ENCODE measurements at places on chromosomes 11 and 22. TPM values are rescaled to one million over a fixed set of nuclear protein-coding genes. Genes with fewer than 3 reads are reported as not detected.

GRCh38 chr11:75188671-75189070 lies 37.8 kb downstream of the SLCO2B1 start:
- no peaks in the 10 kb centered on the region for H3K27me3 ChIP-seq
- H3K4me1 ChIP-seq, result no peaks in the 10 kb centered on the region
- no peak overlapping the region for H3K4me3 ChIP-seq
- no peak overlapping the region for H3K27ac ChIP-seq
- H3K36me3 ChIP-seq, result no peaks in the 10 kb centered on the region

DNA sequence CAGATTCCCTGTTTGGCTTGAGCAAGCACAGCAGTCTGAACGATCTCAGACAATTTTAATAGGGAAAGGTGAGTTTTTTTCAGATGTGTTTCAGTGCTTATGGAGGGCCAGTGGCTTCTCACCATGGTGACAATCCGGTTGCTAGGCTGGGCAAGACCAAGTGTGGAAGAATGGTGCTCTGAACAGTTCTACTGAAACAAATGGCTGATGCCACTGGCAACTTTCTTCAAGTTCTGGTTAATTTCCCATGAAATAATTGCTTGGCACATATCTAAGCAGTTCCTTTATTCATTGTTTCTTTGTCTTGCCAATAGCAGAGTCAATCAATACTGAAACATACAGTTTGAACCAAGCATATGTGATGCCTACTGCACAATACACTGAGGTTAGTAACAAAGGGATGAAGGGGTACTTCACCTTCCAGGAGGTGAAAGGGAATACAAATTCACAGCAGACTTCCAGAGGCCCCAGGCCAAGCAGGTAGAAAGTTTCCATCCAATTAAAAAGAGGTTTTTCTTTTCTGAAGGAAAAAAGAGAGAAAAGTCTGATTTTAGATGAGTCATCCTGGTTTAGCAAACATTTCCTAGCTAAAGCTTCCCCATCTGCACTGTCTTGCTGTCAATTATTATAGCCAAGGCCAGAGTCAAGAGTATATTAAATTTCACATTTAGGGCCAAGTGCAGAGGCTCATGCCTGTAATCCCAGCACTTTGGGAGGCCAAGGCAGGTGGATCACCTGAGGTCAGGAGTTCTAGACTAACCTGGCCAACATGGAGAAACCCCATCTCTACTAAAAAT lies 21.2 kb upstream of the NDUFC2 start:
- peaks cover 16% of the 10 kb centered on the region for H3K36me3 ChIP-seq
- H3K27me3 ChIP-seq, result no peaks in the 10 kb centered on the region
- no peak overlapping the region for H3K27ac ChIP-seq
- DNase-seq, result no peak
- H3K4me3 ChIP-seq, result no peak overlapping the region

GRCh38 chr11:47485107-47485506 lies 36.2 kb upstream of the RAPSN start:
- H3K4me1 ChIP-seq, result no peaks in the 10 kb centered on the region
- no peaks in the 10 kb centered on the region for H3K27me3 ChIP-seq
- no peak overlapping the region for H3K27ac ChIP-seq
- peaks cover 32% of the 10 kb centered on the region for H3K36me3 ChIP-seq

DNA sequence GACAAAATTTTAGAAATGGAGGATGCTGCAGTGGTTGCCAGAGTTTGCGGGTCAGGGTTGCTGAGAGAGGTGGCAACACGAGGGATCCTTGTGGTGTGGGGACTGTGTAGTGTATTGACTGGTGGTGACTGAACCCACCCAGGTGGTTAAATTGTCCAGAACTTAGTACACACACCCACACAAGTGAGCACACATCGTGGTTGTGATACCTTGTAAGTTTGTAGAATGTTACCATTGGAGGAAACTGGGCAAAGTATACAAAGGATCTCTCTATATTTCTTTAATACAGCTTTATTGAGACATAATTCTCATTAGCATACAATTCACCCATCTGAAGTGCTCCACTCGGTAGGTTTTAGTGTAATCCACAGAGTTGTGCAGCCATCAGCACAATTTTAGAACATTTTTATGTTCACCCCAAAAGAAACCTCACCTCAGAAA lies 56.1 kb downstream of the MED15 start:
- peaks cover 38% of the 10 kb centered on the region for H3K36me3 ChIP-seq
- peaks cover 4% of the 10 kb centered on the region for H3K4me1 ChIP-seq
- no peaks in the 10 kb centered on the region for H3K27me3 ChIP-seq
- H3K4me3 ChIP-seq, result no peak overlapping the region

- no peak overlapping the region for H3K27ac ChIP-seq
- no peaks in the 10 kb centered on the region for H3K36me3 ChIP-seq
- no peaks in the 10 kb centered on the region for H3K4me1 ChIP-seq
- no peak for DNase-seq
- no peak overlapping the region for H3K4me3 ChIP-seq
Observed at GRCh38 chr22:49137206-49137840, 690.4 kb downstream of the BRD1 start.

GRCh38 chr11:64234647-64235379 lies 429 bp downstream of the VEGFB start:
- no peak for DNase-seq
- H3K27me3 ChIP-seq, result no peaks in the 10 kb centered on the region
- H3K36me3 ChIP-seq, result no peaks in the 10 kb centered on the region
- H3K4me1 ChIP-seq, result peaks cover 50% of the 10 kb centered on the region
- H3K27ac ChIP-seq, result 0 out of 2 replicates have a peak overlapping the region, but pooled peaks have one; percentile 33

- no peaks in the 10 kb centered on the region for H3K4me1 ChIP-seq
- H3K27me3 ChIP-seq, result peaks cover 6% of the 10 kb centered on the region
- DNase-seq, result no peak
- no peak overlapping the region for H3K27ac ChIP-seq
Observed at GRCh38 chr11:114472661-114473060, 33.4 kb downstream of the REXO2 start.

DNA sequence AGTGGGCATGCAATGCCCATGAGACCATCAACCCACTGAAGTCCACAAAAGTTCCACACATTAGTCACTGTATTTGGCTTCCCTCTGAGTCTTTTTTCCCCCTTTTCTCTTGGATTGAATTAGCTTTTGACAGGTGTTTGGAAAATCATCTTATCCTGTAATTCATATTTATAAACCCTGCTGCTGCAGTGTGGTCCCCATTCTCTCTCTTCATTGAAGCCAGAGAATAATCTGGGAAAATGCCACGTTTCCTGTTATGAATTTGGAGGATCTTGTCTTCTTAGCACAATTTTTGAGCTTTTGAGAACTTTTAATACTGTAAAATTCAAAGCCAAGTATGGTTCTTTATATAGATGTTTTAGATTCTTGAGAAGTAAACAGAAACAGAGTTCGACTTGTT lies 84.8 kb downstream of the UVRAG start:
- H3K4me1 ChIP-seq, result peaks cover 2% of the 10 kb centered on the region
- H3K4me3 ChIP-seq, result no peak overlapping the region
- H3K27me3 ChIP-seq, result no peaks in the 10 kb centered on the region
- DNase-seq, result no peak
- peaks cover 11% of the 10 kb centered on the region for H3K36me3 ChIP-seq
- no peak overlapping the region for H3K27ac ChIP-seq

GRCh38 chr11:57977709-57978108 lies 46.0 kb upstream of the OR9Q1 start:
- no peak overlapping the region for H3K27ac ChIP-seq
- H3K4me3 ChIP-seq, result no peak overlapping the region
- H3K27me3 ChIP-seq, result no peaks in the 10 kb centered on the region
- H3K4me1 ChIP-seq, result no peaks in the 10 kb centered on the region

DNA sequence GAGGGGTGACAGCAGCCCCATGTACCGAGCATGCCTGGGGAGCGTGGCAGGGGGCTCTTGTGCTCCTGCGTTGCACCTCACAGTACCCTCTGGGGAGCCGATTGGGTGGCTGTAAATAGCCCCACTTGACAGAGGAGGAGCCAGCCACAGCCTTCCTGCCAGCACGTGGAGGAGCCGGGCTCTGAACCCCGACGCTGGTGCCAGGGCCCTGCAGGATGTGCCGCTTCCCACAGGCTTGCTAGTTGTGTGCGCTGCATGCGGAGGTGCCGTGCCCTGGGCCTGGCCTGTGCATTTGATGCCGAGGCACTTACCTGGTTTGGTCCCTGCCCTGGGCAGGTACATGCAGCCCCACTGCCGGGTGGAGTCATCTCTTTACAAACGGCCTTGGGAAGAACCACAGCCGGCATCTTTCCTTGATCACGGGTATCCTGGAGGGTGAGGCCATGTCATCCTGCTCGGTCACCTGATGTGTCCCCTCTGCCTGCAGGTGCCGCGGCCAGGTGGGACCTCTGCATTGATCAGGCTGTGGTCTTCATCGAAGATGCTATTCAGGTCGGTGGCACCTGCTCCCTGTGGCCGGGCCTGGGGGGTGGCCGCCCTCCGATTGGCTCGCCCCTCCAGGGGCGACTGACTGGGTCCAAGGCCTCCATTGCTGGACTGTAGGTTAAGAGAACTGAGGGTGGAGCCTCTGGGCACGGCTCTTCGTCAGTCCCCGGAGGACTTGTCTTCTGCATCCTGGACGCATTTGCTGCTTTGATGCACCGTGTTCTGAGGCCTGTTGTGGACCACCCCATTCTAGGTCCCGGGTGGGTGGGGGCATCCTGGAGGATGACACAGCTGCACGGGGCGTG lies 5.0 kb downstream of the TPCN2 start:
- DNase-seq, result no peak
- H3K4me1 ChIP-seq, result peaks cover 52% of the 10 kb centered on the region
- peaks cover 13% of the 10 kb centered on the region for H3K36me3 ChIP-seq
- peak overlapping the region; percentile 68 for H3K27ac ChIP-seq

- DNase-seq, result no peak
- H3K4me1 ChIP-seq, result no peaks in the 10 kb centered on the region
- no peak overlapping the region for H3K4me3 ChIP-seq
- H3K27me3 ChIP-seq, result no peaks in the 10 kb centered on the region
- H3K27ac ChIP-seq, result no peak overlapping the region
- no peaks in the 10 kb centered on the region for H3K36me3 ChIP-seq
Observed at GRCh38 chr11:113554526-113554925, 79.3 kb upstream of the DRD2 start.

DNA sequence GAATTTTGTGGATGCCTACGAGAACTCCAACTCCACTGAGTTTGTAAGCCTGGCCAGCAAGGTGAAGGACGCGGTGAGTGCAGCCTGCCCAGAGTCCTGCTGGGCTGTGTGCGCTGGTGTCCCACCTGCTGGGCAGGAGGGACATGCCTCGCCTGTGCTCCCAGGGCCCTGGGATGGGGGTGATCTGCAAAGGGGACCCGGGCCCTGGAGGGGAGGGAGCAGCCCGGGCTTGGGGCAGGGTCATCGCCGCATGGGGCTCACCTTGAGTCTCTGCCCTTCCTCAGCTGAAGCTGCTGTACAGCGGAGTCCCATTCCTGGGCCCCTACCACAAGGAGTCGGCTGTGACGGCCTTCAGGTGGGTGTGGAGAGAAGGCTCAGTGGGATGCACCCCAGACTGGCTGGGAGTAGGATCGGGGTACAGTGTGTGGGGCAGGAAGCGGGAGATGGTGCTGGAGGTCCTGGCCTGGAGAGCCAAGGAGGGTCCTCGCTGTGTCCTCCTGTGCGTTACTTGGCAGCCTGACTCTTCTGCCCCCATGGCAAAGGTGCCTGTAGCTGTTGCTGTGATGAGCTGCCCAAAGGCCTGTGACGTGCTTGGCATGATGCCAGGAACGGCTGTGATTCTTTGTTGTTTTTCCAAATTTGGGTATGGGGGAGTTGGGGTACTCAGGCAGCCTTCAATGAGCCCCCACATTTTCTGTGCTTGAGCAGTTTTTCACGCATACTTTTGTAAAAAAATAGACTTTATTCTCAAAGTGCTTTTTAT lies 29.2 kb downstream of the ST14 start:
- no peaks in the 10 kb centered on the region for H3K4me1 ChIP-seq
- DNase-seq, result no peak
- no peaks in the 10 kb centered on the region for H3K36me3 ChIP-seq
- H3K27me3 ChIP-seq, result no peaks in the 10 kb centered on the region

GRCh38 chr11:108780119-108780518 lies 115.2 kb downstream of the DDX10 start:
- no peak for DNase-seq
- no peaks in the 10 kb centered on the region for H3K27me3 ChIP-seq
- H3K36me3 ChIP-seq, result no peaks in the 10 kb centered on the region
- no peaks in the 10 kb centered on the region for H3K4me1 ChIP-seq
- H3K4me3 ChIP-seq, result no peak overlapping the region
- H3K27ac ChIP-seq, result no peak overlapping the region

GRCh38 chr11:111674941-111675340 lies 72.7 kb downstream of the SIK2 start:
- no peak overlapping the region for H3K4me3 ChIP-seq
- H3K4me1 ChIP-seq, result no peaks in the 10 kb centered on the region
- no peak for DNase-seq
- H3K27me3 ChIP-seq, result no peaks in the 10 kb centered on the region

- DNase-seq, result no peak
- peak overlapping the region; percentile 48 for H3K27ac ChIP-seq
- peaks cover 27% of the 10 kb centered on the region for H3K4me1 ChIP-seq
- H3K4me3 ChIP-seq, result peak overlapping the region; percentile 71
Observed at GRCh38 chr22:35381424-35382009, 621 bp downstream of the HMOX1 start.

DNA sequence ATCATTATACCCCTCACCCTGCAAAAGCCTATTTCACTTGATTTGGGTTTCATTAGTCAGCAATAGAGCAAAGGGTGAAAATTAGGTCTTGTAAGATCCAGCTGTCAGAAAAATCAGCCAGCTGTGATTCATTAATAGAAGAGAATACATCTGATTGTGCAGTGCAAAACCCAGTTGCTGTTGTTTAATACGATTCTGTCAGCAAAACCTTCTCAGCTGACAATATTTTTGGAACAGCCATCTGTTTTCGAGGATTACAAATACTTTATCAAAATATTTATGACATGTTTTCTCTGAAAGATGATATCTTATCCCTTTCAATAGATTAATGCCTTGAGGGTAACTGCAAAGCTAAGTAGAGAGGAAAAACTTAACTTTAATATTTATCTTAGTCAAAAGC lies 1354.0 kb upstream of the RAG2 start:
- H3K4me1 ChIP-seq, result no peaks in the 10 kb centered on the region
- no peak for DNase-seq
- H3K36me3 ChIP-seq, result no peaks in the 10 kb centered on the region
- H3K27ac ChIP-seq, result no peak overlapping the region
- no peak overlapping the region for H3K4me3 ChIP-seq

DNA sequence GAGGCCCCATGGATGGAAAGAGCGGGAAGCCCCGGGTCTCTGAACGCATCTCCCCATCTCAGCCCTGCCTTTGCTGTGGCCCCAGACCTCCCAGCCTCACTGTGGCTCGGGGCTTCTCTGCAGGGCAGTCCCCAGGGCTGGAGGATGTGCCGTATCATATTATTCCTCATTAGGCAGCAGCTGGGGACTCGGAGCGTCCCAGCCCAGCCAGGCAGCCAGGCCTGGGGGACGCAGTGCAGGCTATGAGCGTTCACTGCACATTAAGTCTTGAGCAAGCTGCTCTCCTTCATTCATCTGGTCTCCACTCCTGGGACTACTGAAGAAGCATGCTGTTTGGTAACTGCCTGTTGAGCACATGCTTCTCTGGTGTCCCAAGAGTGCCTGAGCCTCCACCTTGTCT lies 226.8 kb upstream of the TBCEL start:
- no peaks in the 10 kb centered on the region for H3K27me3 ChIP-seq
- no peak overlapping the region for H3K27ac ChIP-seq
- DNase-seq, result no peak

Gene RFPL3
- total RNA-seq, result not detected

Gene SLC16A8
- total RNA-seq, result not detected

Gene PHLDA2
- 0.27 TPM for total RNA-seq

Gene CABP4
- 0.41 TPM for total RNA-seq

Gene AGBL2
- total RNA-seq, result 3.7 TPM
